ENCODE measurements at places on chromosomes 6 and 20. TPM values are rescaled to one million over a fixed set of nuclear protein-coding genes. Genes with fewer than 3 reads are reported as not detected.

LY6G6D gene
- total RNA-seq, result not detected

DNA sequence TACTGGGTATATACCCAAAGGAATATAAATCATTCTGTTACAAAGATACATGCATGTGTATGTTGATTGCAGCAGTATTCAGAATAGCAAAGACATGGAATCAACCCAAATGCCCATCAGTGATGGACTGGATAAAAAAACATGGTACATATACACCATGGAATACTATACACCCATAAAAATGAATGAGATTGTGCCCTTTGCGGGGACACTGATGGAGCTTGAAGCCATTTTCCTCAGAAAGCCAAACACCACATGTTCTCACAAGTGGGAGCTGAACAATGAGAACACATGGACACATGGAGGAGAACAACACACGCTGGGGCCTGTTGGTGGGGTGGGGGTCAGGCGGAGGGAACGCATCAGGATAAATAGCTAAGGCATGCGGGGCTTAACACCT, 41.3 kb upstream of the MAPK13 start:
- no peak for DNase-seq

DNA sequence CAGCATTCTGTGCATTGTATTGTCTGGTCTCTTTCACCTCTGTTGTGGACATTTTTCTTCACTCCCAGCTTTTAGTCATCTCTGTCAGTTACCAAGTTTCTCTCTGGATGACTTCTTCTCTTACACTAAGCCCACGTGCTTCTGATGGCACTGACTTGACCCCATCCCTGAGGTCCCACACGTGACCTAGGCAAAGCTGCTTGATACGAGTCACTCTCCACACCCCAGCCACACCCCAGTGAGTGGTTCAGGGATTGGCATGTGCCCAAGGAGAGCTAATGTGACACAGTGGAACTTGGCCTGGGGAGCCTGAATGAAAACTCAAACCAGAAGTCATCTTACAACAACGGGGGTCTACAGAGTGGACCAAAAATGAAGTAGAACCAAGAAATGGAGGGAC, 32.2 kb downstream of the HTR1E start:
- no peak for DNase-seq

CLPSL2 gene
- not detected for total RNA-seq

DNA sequence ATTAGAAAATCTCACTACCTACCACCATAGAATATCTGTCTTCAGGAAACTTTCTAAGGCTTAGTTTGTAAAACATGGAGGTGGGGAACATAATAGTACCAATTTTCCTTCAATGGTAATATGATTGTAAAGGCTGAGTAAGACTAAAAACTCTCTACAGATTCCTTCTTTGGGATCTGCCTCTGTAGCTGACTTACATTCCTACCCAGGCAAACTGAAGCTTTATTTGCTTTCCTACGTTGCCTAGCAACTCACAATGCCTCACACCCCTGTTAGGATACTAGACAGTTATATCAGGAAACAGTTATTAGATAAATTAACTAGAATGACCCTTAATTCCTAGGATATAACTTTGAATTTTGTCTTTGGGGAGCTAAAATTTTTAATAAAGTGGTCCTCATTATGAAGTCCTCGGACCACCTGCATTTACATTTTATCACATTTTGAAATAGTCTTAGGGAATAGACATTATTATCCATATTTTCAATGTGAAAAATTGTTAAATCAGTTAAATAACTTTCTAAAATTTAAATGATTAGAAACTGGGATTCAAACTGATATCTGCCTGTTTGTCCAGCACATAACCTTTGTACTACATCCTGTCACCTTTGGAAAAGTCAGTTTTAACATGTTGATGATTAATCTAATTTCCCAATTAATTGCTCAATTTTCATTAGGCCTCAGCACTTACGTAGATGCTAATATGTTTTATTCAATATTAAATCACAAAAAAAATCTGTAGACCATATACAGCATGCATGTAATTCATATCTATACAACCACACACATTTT, 591.4 kb downstream of the RNF144B start:
- DNase-seq, result peak; percentile 11

BPIFB2 gene
- total RNA-seq, result not detected

- DNase-seq, result no peak
These were observed 1.1 kb downstream of the MMP9 start for GRCh38 chr20:46009816-46010215.

GRCh38 chr20:35871259-35871771, 83.0 kb downstream of the SCAND1 start:
- DNase-seq, result peak; percentile 44

- DNase-seq, result no peak
These were observed 635.2 kb upstream of the IMPG1 start for GRCh38 chr6:76707630-76708029.

- peak; percentile 25 for DNase-seq
These were observed 878 bp downstream of the HLA-C start for GRCh38 chr6:31270788-31271640.

DNA sequence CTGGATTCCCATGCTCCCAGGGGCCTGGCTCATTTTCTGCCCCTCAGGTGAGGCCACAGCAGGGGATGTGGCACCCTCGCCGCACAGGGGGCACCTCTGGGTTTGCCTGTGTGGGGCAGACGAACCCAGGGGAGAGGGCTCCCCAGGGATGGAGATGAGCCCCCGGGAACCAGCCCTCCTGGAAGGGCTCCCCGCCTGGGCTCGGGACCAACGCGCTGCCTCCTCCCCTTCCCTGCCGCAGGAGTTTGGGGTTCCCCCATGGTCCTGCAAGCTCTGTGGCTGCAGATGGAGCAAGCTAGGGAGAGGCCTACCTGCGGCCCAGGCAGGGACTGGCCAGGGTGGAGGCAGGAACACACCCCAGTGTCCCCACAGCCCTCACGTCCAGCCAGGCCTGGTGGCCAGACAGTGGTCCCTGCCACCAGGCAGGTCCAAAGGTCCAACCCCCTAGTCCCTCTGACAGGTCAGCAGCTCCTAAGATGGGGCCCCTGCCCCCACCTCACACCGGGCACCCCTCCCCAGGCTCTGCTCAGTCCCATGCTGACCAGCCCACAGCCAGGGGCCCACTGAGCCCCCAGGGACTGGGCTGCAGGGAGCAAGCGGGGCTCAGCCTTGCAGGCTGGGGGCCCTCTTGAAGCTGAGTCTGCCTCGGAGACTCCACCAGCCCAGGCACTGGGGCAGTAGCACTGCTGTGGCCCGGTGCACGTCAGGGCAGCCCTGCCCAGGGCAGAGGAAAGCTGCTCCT, 13.7 kb downstream of the LAMA5 start:
- no peak for DNase-seq

GRCh38 chr6:98828211-98828788, 6.1 kb upstream of the POU3F2 start:
- no peak for DNase-seq

LST1 gene
- 3.1 TPM for total RNA-seq

- DNase-seq, result no peak
These were observed 11.7 kb upstream of the FRK start for GRCh38 chr6:116072368-116072767.

Measured in prostate gland (tissue), 2 donors.